Ureter (tissue), 1 donor: ENCODE measurements at places on chromosomes 7 and 10. TPM values are rescaled to one million over a fixed set of nuclear protein-coding genes. Genes with fewer than 3 reads are reported as not detected.
A peak's percentile ranks its signal among the peaks of the same experiment; 100 is the strongest.

- no peak for DNase-seq
These were observed 29.1 kb upstream of the LBX1 start for GRCh38 chr10:101258179-101258885.

The IFIT1B gene
- total RNA-seq, result not detected

GRCh38 chr7:135914346-135914745 lies 62.8 kb downstream of the MTPN start:
- DNase-seq, result no peak

DNA sequence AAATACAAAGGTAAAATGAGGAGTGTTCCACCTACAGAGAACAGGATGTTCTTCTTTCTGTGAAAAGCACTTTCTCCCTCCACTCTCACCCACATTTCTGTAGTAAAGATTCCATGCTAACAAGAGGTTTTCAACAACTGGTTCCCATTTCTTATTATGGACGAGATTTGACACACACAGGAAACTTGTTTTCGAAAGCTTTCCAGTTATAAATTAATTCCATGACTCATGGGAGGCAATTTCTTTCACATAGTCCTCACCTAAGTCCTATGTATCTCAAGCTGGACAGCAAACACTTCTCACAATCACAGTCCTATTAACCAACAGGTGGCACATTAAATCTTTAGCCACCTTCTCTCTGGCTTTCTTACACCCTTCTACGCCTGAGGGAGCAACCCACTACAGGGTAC lies 24.5 kb downstream of the RAPGEF5 start:
- no peak for DNase-seq

DNA sequence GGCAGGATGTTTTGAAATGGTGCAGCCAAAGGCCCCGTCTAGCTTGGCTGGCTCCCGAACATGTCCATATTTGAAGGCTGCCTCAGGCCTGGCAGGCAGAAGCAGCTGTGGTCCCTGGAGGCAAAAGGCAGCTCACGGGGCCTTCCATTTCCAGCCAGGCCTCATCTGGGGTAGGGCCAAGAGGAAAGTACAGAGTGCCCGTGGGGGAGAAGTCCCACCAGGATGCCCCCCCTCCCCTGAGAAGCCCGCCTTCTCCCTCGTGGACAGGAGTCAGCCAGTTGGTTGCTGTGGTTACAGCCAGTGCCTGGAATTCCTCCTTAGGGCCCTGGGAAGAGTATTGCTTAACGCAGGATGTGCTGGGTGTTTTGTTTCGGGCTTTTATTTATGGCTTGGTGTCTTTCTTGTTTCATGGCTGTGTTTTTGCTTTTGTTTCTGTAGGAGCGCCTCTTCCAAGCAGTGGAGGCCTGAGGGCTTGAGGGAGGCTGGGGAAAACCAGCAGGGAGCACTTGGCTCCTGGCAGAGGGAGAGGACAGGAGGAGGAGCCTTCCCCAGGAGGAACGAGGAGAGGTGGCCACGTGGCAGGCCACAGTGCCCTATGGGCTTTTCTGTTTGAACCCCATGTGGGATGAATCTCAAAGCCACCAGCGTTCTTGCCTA lies 45.4 kb downstream of the CHST3 start:
- peak; percentile 91 for DNase-seq

GRCh38 chr10:81450651-81451050 lies 424.3 kb upstream of the NRG3 start:
- DNase-seq, result no peak

The ACTL6B gene
- total RNA-seq, result not detected

DNA sequence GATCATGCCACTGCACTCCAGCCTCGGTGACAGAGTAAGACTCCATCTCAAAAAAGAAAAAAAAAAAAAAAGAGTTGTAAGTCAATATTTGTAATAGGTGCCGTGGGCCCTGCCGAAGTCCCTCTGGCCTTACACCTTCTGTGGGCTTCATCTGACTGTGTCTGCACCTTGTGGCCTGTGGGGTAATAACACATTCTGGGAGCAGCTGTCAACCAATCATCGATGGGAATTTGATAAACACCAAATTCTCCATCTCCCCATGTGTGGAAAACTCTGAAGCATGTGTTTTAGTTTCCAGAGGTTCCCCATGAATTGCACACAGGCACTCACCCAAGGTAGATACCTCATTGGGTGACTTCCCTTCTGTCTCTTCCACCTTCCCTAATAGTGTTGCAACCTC lies 10.8 kb downstream of the ZNF394 start:
- DNase-seq, result no peak

The IDI2 gene
- total RNA-seq, result not detected

The USP6NL gene
- total RNA-seq, result 23.2 TPM

DNA sequence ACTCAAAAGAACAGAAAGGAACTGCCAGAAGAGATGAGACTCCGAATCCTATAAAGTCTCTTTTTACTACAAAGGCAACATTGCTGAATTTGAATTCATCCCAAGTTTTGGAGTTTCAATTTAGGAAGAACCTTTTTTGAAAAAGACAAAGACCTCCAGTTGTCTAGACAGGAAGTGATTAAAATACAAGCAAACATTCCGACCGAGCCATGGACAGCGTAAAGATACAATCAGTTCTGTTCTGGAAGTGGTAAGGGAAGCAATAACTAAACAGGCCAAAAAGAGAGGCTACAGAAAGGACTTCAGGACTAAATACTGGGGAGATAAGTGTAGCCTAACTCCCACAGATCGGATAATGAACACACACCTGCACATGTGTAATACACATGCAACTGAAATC lies 101.0 kb downstream of the SMURF1 start:
- peak; percentile 7 for DNase-seq

- peak; percentile 61 for DNase-seq
These were observed 111.8 kb downstream of the EGFR start for GRCh38 chr7:55130395-55131141.

- DNase-seq, result no peak
These were observed 39.6 kb upstream of the CACNB2 start for GRCh38 chr10:18100669-18101068.

The PLXDC2 gene
- total RNA-seq, result 48.7 TPM

DNA sequence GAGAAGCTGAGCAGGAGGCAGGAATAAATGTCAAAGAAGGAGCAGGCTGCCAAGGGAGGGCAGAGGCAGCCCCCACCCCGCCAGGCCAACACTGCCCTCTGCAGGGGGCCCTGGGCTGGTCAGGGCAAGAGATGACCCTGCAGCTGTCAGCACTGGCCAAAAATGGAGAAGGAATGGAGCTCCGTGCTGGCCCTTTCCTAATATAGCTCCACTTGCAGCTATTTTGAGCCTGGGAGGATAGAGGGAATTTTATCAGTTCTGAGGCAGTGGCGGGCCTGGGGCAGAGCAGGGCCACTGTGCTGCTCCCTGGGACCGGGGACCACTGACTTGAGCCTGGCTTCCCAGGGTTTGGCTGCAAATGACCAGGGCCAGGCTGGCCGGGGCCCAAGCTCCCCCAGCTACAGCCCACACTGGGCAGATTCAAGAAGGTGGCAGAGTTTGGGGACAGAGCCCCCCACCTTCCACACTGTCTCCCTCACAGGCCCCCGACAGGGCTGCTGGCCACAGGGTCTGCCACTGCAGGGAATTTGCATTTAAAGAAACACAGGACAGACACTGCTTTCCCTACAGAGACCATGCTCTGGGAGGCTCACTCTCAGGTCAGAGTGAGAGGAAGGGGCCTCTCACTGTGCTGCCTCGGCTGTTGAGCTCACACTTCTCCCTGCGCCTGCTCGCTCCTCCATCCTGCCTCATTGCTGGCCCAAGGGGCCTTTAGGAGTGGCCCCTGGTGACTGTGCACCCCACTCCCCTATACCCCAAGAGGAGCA lies 16.2 kb downstream of the LDB3 start:
- DNase-seq, result peak; percentile 76

DNA sequence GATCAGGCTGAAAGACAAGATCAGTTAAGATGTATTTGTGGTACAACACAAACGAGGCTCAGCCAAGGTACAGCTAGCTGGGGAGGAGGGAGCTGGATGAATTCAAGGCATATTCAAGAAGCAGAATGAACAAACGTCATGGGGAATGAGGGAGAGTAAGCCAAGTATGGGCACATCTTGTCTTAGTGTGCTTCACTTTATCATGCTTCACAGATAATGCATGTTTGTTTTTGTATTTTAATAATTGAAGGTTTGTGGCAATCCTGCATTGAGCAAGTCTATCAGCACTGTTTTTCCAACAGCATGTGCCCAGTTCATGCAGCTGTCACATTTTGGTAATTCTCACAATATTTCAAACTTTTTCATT lies 135.4 kb downstream of the HIBADH start:
- DNase-seq, result no peak

- DNase-seq, result no peak
These were observed 92.9 kb downstream of the ITGB1 start for GRCh38 chr10:32865170-32865569.

The PRR15 gene
- total RNA-seq, result 21.9 TPM

DNA sequence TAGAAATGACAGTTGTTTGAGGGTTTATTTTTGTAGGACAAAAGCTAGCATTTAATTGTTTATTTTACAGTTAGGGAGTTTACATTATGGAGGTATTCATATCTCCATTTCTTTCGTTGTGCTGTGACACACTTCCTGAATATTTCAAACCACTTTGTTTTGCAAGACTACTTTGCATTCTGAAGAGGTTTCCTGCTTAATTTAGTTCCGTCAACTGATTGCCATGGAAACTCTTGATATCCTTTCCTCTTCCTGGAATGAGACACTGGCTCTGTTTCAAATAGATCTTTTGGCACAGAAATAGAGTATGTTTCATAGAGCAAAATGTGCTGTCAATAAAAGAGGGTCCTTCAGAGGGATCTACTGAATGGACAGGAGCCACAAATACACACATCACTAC lies 159.5 kb upstream of the AGR3 start:
- DNase-seq, result no peak

DNA sequence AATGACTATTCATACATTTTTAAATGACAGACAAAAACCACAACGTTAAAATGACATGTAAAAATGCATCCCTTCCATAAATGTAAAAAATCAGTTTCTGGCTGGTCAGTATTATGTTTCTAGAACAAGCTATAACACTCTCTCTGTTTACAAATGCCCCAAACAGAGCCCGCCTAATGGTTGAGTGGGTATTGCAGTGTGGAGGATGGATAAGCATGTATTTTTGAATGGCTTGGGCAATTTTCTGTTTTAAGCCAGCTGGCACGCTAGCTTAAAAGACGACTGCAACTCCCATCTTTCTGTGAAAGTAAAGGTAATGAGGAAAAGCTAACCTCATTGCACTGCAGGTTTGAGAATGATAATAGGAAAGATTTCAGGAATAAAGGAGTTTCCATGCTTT lies 430.7 kb downstream of the PARD3 start:
- DNase-seq, result no peak

DNA sequence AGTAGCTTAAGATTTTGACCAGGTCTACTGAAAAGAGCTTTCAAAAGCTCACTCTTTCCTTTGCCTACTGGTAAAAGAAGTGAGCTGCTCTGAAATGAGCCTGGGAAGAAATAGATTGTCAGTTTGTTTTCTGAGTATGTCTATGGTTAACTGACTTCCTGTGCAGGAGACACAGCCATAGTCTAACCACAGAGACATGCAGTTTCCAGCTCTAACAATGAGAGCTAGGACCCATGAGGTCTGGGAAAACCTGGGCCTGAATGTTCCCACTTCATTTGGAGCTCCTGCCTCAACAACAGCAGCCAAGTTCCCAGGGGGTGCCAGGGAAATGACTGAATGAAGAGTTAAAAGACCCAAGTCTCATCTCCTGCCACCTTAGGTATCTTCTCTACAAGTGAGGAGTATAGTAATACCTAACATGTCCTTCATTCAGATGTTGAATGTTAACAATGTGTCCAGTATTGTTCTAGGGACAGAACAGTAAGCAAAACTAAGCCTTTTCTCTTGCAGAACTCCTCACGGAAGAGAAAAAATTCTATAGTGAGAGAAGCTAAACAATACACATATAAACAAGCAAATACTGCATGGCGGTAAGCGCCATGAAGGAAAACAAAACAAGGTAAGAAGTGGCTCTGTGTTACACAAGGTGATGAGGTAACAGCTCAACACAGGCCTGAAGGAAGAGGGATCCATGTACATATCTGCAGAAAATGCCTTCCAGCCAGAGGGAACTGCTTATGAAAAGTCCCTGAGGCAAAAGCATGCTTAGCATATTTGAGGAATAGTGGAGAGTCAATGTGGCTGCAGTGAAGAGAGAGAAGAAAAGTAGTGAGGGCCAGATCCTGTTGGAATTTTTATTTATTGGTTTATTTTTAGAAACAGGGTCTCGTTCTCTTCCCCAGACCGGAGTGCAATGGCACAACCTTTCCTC lies 26.4 kb upstream of the ANKRD1 start:
- no peak for DNase-seq

The CARD11 gene
- total RNA-seq, result 52.3 TPM

- no peak for DNase-seq
These were observed 79.7 kb downstream of the ALOX5 start for GRCh38 chr10:45453639-45454255.

- peak; percentile 56 for DNase-seq
These were observed 1.2 kb upstream of the WNT2 start for GRCh38 chr7:117323851-117324711.

GRCh38 chr7:55425141-55425752 lies 60.1 kb downstream of the LANCL2 start:
- no peak for DNase-seq

DNA sequence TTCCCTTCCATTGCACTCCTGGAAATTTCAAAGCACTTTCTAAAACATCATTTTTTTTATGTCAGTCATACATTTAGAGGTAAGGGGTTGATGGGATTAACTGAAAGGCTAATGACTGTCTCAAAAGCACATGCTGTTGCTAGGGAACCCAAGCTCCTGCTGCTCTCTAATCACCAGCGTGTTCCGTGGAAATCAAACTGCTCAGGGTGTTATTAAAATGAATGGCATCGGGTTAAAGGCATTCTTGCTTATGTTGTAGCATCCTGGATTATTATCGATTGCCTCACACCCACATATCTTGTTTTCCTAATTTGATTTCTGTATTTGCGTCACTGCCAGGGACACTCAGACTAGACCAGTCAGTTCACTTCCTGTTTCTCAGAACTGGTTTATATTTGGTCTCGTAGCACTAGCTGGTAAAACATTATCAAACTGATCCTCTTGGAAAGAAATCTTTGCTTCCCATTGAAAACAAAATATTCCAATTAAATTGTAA lies 216.5 kb upstream of the MKLN1 start:
- DNase-seq, result no peak

GRCh38 chr10:43261578-43262396 lies 5.1 kb downstream of the RASGEF1A start:
- DNase-seq, result no peak

GRCh38 chr10:1244493-1244892 lies 188.3 kb downstream of the WDR37 start:
- peak; percentile 32 for DNase-seq

GRCh38 chr10:32923849-32924248 lies 34.2 kb downstream of the ITGB1 start:
- DNase-seq, result no peak
